ENCODE measurements at places on chromosomes 7 and 10.

- DNase-seq, result no peak
Measured at GRCh38 chr10:97778452-97779302, 6.9 kb upstream of the SFRP5 start.

DNA sequence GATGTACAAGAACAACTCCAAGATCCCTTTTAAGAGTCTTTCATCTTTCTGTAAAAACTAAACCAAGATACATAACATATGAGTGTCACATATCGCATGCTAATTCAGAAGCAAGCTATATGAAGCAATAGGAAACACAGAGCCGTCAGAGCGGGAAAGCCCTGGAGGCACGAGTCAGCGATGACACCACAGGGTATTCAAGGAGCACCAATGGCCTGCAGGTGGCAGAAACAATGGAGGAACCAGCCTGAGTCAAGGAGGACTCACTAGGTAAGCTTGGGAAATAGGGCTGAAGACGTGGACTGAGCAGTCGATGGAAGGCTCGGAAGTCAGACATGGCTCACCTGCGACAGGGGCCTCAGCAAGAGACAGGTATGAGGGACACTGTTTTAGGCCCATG lies 214.4 kb downstream of the FAM107B start:
- DNase-seq, result peak; percentile 92

DNA sequence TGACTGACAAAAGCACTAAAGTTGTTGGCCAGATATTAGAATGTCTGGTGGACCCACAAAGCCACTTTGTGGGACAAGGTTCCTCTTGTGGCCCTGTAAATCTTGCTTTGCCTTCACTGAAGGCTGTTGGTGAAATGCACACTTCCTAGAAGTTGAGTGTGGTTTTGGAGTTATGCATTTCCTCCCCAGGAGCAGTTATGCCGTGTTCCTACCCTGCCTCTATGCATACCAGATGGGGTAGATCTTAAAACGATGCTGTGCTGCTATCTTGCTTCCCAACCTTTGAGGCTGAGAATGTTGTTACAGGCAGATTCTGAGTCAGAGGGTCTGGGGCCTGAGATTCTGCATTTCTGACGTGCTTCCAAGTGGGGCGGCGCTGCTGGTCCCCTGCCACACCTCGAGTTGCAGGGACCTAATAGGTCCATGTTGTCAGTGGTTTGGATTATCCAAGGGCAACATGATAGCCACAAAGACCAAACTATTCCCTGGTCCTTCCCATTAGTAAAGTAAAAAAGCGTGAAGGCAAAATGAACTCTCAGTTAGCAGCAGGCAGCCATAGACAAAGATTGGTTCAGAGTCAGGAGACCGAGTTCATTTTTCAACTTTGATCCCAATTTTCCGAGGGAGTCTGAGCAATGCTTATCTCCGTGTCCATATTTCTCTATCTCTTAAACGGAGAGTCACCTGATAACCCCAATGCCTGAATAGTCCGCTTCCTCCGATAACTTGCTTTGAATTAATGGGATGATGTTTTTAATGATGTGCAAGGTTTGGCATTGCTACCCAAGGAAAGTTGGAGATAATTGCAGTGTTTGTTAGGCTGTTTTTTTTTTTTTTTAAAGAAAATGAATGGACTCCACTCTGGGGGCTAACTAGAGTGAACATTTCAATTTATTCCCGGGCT lies 55.8 kb downstream of the CDHR3 start:
- no peak for DNase-seq

- peak; percentile 51 for DNase-seq
Measured at GRCh38 chr7:5677538-5678294, 103.7 kb downstream of the RNF216 start.

DNA sequence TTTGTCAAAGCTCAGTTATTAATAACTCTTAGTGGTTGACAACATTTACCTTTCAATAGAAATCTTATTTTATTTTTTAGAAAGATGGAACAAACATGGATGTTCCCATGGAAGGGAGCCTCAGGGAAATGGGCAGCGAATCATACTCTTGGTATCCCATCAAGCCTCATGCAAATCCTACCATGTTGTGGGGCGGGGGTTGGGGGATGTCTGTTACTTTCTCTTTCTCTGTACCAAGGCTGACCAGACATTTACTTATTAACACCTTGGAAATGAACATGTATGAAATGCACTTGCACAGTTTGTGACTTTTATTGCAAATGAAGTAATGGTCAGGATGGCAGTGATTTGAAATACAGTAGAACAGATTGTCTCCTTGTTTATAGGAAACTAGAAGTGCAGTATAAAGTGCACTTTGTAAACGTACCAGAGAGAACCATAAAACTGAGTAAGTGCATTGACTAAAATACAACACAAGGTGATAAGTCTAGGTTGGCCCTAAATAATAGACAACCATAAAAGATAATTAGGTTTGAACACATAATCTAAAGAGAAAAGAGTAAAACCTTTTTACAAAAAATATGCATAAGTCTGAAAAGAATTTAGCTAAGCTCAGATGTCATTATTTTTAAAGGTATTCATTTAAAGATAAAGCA lies 32.4 kb downstream of the SEMA3D start:
- DNase-seq, result no peak

GRCh38 chr7:66629222-66630062 lies 761 bp downstream of the KCTD7 start:
- DNase-seq, result no peak

DNA sequence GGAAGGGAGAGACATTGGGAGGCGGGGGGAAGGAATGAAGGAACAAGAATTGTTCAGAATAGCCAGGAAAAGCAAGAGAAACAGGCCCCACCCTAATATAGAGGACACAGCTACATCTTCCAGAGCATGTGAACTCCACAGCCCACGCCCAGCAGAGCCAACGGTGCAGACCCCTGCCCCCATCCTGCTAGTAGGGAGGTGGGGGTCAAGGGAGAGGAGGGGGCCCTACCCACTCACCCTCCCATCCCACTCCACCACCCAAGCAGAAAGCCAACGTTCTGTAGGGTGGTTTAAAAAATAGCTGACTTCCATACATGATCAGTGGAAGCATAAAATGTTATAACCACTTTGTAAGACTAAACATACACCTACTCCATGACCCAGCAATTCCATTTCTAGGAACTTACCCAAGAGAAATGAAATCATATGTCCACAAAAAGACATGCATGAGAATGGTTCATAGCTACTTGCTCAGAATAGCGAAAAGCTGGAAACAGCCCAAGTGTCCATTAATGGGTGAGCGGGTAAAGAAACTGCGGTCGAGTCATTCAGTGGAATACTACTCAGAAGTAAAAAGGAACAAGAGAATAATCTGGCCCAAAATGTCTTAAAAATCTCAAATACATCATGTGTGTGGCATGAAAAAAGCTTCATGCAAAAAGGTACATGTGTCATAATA lies 31.8 kb downstream of the CTBP2 start:
- no peak for DNase-seq

DNA sequence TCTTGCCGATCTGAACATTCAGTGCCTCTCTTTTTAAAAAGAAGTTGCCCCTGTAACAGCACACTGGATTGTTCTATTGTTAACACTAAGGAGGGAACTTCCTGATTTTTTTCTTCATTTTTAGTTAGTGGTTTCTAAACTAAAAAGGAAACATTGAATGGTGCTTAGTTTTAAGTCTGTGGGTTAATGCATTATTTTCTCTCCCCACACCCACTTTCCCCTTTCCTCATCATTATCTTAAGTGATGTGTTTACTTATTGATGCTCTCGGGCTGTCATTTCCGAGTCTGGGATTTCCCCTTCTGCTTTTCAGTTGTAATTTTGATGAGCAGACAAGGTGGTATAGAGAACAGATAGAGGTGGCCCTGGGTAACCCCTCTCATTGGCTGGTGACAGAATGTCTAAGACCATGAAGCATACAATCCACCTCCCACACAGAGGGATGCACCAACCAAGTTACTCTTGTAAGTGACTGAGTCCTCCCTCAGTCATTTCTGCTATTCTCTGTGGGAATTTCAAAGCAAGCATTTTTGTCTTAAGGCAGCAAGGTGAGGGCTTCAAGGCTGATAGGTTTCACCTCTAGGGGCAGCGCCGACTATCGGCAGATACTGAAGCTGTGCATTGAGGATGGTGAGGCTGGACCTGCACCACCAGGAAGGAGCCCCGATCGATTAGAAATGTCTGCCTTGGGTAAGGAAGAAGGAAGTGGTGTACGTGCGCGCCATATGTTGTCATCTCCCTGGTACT lies 49.5 kb downstream of the CHN2 start:
- peak; percentile 55 for DNase-seq

- no peak for DNase-seq
Measured at GRCh38 chr10:95441547-95441923, 119.6 kb downstream of the SORBS1 start.

All from DMS53 (cell line).